ENCODE measurements at places on chromosomes 3 and 15.

- DNase-seq: no peak
Measured at GRCh38 chr3:177352424-177352823, 155.1 kb upstream of the TBL1XR1 start.

DNA sequence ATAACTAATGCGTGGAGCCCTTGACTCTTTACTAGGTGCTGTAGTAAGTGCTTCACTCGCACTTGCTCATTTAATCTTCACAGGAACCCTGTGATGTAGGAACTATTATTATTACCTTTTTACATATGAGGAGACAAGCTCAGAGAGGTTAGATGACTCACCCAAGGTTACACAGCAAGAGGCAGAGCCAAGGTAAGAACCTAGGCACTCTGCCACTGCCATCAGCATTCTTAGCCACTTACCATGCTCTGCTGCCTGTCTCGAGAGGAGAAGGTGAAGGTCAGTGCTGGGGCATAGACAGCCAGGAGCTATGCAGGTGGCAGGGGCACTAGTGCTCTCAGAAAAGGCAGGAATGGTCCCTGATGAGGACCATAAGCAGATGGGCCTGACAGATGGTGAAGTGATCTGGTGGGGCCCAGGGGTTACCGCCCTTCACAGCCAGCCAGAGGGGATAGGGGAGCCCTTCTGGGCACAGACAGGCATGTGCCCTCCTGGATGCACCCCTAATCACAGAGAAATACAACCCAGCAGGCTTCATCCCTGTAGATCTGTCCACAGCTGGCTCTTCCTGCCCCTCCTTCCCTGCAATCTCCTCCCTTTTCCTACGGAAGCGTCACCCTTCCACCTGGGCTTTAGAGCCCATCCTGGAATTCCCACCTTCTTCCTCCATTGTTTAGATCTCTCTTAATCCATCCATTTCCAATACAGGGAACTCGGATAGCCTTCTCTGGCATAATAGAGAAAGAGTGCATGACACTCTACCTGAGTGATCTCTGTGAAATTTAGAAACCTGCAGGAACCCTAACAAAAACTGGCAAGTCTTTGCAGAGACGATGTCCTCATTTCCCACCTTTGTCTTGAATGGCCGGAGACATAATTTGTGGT is 26.9 kb downstream of the ABTB1 start:
- no peak for DNase-seq

- DNase-seq: no peak
Measured at GRCh38 chr3:122004991-122005565, 17.0 kb downstream of the ILDR1 start.

GRCh38 chr15:26051761-26052675 is 188.9 kb upstream of the ATP10A start:
- no peak for DNase-seq

- DNase-seq: no peak
Measured at GRCh38 chr3:66518126-66518525, 17.3 kb upstream of the LRIG1 start.

DNA sequence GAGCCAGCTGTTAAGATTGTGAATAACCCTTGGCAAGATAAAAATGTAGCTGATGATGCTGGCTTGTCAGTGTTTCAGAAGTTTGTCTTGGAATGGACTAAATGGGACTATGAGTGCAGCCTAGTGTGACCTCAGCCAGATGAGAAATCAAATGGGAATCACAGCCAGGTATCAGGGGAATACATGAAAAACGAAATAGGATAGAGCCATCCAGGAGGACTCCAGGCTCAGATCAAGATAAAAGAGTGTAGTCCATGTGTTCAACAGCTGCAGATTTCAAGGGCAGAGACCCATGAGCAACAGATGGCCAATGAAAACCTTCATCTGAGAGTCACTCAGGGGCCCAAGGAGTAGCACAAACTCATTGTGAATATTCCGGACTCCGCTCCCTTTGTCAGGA is 1080.9 kb upstream of the CADM2 start:
- DNase-seq: no peak
